Hypothalamus (tissue), 51 donors: ENCODE measurements at places on chromosomes 12 and 14.
A peak's percentile ranks its signal among the peaks of the same experiment; 100 is the strongest.

- DNase-seq: no peak
Observed at GRCh38 chr12:119828300-119828699, 48.8 kb downstream of the CIT start.

- no peak for DNase-seq
Observed at GRCh38 chr14:81471062-81471461, 62.6 kb downstream of the SEL1L start.

DNA sequence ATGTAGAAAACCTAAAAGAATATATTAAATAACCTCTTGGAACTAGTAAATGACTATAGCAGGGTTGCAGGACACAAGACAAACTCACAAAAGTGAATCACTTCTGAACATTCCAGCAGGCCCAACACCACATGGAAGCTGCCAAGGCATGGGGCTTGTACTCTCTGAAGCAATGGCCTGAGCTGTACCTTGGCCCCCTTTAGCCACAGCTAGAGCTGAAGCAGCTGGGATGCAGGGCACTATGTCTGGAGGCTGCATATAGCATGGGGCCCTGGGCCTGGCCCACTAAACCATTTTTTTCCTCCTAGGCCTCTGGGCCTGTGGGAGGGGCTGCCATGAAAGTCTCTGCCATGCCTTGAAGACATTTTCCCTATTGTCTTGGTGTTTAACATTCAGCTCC is 1067.3 kb downstream of the LRFN5 start:
- no peak for DNase-seq

GRCh38 chr14:61234215-61234916 is 46.8 kb downstream of the TMEM30B start:
- no peak for DNase-seq

DNA sequence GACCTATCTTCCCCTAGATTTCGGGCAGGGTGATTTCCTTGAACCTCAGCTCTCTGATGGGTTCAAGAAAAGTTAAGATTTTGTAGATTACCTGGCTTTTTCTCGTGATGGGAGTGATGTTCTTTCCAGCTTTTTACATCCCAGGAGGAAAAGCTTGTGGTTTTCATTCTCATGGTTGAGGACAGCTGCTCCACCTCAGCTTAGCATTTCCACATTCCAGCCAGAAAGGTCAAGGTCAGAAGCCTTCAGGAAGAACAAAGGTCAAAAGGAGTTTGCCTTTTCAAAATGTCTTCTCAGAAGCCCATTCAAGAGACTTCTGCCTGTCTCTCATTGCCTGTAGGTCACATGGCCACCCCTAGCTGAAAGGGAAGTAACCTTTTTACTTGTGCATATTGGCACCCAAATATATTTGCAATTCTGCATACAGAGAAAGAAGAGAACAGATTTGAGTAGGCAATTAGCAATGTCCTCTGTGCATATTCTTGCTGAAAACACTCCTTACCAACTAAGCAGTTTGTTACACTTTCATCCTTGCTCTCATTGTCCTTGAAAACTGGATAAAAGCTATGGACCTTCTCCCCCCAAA is 6.6 kb upstream of the ADGRD1 start:
- DNase-seq: no peak

GRCh38 chr14:59358102-59358501 is 107.1 kb downstream of the GPR135 start:
- no peak for DNase-seq

- peak; percentile 55 for DNase-seq
Observed at GRCh38 chr14:29926701-29927375, 809 bp downstream of the PRKD1 start.

DNA sequence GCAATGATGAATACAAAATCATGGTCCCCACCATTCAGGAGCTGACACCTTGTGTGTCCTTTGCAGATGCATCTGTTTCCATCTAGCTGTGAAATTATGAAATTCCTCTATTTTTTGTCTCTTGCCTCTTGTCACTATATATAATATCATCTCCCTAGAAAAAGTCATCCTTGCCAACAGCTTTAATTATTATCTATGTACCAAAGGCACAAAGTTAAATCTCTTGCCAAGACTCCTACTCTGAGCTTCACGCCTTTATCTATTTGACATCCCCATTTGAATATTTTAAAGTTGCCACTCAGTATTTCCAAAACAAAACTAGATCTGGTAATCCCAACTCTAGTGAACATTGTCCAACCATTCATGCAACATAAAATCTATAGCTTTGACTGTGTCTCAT is 32.0 kb upstream of the PRB2 start:
- no peak for DNase-seq

GRCh38 chr12:103020839-103021238 is 63.4 kb downstream of the ASCL1 start:
- no peak for DNase-seq

DNA sequence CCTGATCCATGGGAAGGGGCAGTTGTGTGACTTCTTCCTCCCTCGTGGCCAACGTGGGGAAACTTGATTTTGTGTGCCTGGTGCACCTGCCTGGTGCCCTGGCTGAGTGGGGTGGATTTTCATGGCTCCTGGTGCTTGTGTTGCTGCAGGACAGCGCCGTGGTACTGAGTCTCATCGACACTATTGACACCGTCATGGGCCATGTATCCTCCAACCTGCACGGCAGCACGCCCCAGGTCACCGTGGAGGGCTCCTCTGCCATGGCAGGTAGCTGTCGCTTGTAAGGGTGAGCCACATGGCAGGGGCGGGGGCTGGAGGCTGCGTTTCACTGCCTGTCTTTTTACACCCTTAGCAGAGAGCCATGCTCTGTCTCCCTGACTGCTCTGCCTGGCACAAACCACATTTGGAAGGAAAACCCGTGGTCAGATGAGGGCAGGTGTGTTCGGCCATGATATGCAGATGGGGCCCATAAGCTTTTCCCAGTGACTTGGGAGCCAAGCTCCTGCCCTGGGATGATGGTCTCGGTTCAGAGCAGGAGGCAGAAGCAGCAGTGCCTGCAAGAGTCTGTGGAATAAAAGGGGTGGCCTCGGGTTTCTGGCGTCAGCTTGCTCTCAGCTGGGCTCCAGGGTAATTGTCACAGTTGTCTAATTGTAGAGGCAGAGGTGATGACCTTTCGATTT is 49.5 kb downstream of the ADGRD1 start:
- DNase-seq: no peak

GRCh38 chr14:76376878-76377734 is 1.2 kb downstream of the ESRRB start:
- no peak for DNase-seq

DNA sequence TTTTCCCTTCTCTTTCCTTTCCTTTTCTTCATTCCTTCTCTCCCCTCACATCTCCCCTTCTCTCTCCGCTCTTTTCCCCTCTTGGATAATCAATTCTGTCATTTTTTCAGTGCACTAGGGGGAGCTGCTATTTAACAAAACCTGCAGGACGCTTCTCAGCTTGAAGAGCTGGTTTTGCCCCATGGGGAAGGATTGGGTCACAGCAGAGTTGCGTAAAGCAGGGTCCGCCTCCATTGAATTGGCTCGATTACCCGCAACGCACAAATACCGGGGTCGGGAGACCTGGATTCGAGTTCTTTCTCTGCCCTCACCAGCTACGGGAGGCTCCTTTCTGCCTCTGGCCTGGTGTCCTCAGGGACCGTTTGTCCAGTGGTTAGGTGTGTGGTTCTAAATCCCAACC is 42.1 kb upstream of the CHGA start:
- DNase-seq: no peak

DNA sequence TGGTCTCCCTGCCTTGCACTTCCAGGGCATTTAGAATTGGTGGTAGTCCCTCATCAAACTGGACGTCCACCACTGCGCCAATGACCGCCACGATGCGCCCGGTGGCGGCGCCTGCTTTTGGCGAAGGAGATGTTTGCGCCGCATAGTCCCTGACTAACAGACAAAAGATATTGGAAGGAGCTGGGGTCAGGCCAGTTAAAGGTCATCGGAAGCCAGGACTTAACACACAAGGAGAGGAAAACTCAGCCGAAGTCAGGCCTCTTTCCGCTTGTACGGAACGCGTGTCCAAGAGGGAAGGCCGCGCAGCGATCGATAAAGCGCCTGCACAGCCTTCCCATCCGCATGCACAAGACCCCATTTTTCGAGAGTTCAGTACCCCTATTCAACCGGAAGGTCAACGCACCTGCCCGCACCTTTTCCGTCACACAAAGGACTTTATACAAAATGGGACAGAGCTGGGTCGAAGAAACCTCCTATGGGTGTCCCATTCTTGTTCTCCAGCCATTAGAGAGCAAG is 525 bp downstream of the ATP5F1B start:
- DNase-seq: no peak

DNA sequence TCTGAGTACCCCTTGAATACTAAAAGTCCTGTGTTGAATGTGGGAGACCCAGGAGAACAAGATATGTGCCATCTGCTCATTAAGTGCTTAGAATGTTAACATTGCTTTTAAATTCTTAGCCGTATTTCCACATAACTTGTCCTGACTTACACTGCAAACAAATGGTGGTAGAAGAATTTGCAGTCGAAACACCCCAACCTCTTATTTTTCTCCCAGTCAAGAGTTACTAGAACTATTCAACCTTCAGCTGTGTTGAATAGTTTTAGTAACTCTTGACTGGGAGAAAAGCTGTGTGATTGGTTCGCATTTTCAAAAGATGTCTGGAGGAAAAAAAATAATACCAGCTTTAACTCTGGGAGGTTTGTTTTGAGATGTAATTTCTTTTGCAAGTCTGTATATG is 7.6 kb upstream of the SPX start:
- no peak for DNase-seq

DNA sequence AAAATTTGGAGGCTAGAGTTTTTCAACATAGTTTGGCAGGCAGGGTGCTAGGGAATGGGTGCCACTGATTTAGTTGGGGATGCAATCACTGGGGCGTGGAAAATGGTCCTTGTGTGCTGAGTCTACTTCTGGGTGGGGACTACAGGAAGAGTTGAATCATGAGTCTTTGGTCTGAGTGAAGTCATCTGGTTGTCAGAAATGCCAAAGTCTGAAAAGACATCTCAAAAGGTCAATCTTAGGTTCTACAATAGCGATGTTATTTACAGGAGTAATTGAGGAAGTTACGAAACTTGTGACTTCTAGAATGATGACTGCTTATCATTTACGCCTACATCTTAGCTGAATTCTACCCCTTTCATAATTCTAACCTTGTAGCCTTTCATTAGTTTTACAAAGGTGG is 209.1 kb downstream of the NUBPL start:
- DNase-seq: no peak

GRCh38 chr12:10716704-10717315 is 6.3 kb downstream of the YBX3 start:
- peak; percentile 23 for DNase-seq

DNA sequence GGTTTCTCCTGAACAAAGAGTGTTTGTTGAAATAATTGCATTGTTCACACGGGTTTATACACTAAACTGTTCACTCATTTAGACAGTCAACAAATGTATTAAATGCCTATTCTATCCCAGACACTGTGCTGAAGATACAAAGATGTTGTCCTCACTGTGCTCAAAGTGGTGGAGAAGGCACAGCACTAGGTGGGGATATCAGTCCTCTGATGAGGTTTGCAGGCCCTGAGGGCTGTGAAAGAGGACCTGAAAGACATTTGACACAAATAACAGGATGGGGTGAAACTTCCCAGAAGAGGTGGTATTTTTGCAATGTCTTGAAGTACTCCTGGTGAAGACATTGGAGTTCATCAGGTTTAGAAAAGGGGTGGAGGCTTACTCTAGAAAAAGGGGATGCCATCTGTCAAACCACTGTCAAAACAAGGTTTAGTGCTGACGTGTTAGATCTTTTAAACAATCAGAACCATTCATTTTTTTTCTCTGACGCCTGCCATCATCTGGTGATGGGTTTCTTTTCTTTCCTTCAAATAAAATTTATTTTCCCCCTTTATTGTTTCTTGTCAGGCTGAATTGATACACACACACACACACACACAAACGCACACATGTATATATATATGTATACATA is 69.5 kb downstream of the ACSS3 start:
- no peak for DNase-seq

- no peak for DNase-seq
Observed at GRCh38 chr14:99546234-99546879, 57.6 kb downstream of the CCDC85C start.

DNA sequence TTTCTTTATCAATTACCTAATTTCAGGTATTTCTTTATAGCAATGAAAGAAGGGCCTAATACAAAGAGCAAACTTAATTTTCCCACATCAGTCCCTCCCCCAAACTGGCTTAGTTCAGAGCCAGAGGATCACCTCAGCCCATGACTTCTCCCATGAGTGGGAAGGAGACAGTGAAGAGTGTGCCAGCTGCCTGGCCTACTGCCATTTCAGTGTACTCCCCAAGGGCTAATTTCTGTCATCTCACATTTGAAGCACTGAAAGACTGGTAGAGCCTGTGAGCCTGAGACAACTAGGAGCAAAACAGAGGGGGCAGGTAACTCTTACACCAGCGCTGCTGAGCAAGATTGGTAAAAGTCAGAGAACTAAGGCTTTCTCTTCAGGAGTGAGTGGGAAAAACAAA is 29.1 kb upstream of the ADAM20 start:
- DNase-seq: no peak

GRCh38 chr12:53005215-53005985 is 856 bp upstream of the EIF4B start:
- no peak for DNase-seq

- no peak for DNase-seq
Observed at GRCh38 chr14:45083617-45083975, 320 bp upstream of the PRPF39 start.

DNA sequence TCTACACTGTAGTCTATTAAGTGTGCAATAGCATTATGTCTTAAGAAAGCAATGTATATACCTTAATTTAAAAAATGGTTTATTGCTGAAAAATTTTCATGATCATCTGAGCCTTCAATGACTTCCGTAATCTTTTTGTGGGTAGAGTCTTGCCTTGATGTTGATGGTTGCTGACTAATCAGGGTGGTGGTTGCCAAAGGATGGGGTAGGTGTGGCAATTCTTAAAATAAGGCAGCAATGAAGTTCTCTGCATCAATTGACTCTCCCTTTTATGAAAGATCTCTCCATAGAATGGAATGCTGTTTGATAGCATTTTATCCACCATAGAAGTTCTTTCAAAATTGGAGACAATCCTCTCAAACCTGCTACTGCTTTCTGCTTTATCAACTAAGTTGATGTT is 41.1 kb downstream of the BBS10 start:
- no peak for DNase-seq

DNA sequence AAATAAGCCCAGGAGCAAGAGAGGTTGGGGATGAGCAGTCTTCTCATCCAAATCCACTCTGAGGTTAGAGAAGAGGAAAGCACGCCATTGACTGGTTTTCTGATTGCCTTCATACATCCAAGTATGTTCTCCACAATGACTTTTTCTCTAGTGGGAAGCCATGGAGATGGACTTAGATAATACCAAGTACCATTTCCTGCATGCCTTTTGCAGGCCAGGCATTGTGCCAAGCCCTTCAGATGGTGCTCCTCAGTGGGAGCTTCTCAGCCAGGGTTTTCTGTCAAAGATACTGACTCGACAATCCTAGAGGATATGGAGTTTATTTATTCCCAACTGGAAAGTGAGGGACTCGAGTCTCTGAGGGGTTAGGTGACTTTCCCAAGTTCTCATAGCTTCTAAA is 218.0 kb downstream of the ZFP36L1 start:
- DNase-seq: no peak

GRCh38 chr14:69741055-69741454 is 25.9 kb upstream of the SRSF5 start:
- DNase-seq: no peak

GRCh38 chr12:13205809-13206559 is 9.5 kb downstream of the EMP1 start:
- no peak for DNase-seq
